ENCODE measurements at places on chromosomes 6 and 20. TPM values are rescaled to one million over a fixed set of nuclear protein-coding genes. Genes with fewer than 3 reads are reported as not detected.

GRCh38 chr6:82204020-82204419 lies 43.5 kb downstream of the IBTK start:
- no peak overlapping the region for H3K27ac ChIP-seq
- H3K4me1 ChIP-seq: no peaks in the 10 kb centered on the region
- H3K27me3 ChIP-seq: no peaks in the 10 kb centered on the region
- no peak overlapping the region for H3K4me3 ChIP-seq

DNA sequence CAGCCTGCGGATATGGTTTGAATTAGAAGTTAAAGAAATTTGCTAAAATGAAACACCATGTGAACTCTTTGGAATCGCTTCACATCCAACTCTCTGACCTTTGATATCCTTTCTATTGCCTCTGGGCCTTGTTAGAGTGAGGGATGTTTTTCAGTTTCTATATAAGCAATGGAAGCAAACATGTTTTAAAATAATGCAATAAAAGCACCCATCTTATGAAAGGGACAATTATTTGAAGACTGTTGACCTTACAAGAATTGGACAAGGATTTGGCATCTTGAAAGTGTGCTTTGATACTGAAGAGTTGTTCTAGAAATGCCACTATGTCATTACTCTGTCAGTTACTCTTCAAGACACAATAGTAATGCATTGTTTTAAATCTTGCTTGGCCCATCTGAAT lies 221.4 kb downstream of the PLCB4 start:
- H3K36me3 ChIP-seq: no peaks in the 10 kb centered on the region
- no peak for DNase-seq
- peaks cover 17% of the 10 kb centered on the region for H3K4me1 ChIP-seq
- H3K4me3 ChIP-seq: no peak overlapping the region

DNA sequence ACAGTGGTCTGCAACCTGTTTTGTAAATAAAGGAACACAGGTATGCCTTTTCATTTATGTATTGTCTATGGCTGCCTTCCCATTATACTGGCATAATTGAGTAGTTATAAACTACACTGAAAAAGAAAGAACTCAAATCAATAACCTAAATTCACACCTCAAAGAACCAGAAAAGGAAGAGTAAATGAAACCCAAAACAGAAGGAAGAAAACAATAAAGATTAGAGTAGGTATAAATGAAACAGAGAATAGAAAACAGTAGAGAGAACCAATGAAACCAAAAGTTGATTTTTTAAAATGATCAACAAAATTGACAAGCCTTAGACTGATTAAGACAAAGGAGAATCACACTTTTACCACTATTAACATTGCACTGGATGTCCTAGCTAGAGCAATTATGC lies 34.7 kb downstream of the FAM184A start:
- H3K27ac ChIP-seq: no peak overlapping the region
- H3K36me3 ChIP-seq: no peaks in the 10 kb centered on the region
- H3K4me3 ChIP-seq: no peak overlapping the region
- no peak for DNase-seq

- no peaks in the 10 kb centered on the region for H3K36me3 ChIP-seq
- peaks cover 7% of the 10 kb centered on the region for H3K27me3 ChIP-seq
- H3K4me3 ChIP-seq: no peak overlapping the region
- H3K27ac ChIP-seq: no peak overlapping the region
Observed at GRCh38 chr20:63795178-63795830, 35.8 kb downstream of the ZBTB46 start.

DNA sequence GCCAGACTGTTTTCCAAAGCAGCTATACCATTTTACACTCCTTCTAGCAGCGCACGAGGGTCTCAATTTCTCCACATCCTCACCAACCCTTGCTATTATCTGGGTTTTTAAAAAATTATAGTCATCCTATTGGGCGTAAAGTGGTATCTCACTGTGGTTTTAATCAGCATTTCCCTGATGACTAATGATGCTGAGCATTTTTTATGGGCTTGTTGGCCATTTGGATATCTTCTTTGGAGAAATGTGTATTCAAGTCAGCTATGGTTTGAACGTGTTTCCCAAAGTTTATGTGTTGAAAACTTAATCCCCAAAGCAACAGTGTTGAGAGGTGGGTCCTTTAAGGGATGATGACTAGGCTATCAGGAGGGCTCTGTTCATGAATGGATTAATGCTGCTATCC lies 6.7 kb downstream of the MCUR1 start:
- no peaks in the 10 kb centered on the region for H3K27me3 ChIP-seq
- no peak overlapping the region for H3K4me3 ChIP-seq
- H3K27ac ChIP-seq: no peak overlapping the region

DNA sequence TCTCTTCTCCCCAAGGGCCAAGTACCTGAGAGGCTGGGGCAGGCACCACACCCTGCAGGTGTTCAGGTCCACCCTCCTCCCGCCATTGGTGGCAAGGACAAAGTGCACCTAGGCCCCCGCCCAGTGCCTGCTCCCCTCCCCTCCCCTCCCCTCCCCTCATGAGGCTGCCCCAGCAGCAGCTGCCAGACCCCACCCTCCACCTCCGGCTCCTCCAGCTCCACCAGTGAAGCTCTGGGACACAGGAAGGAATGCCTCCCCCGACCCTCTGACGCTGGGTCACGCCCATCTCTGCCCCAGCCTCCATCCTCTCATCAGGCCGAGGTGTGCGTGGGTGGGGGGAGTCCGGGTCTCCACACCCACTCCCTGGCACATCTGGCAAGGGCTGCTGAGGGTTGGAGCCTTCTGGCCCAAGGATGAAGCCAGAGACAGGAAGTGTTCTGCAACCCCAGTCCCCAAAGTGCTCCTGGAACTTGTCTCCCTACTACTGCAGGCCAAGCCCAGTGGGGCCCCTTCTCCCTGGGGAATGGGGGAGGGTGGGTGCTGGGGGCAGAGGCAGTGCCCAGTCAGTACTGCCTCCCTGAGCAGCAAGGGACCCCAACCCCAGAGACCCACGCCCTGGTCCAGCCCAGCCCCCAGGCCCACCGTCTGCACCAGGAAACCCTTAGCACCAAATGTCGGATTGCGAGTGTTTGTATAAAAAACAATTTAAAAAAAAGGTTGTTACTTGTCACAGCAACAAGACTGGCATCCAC lies 1.6 kb upstream of the UCKL1 start:
- H3K4me1 ChIP-seq: peaks cover 26% of the 10 kb centered on the region
- H3K27ac ChIP-seq: peak overlapping the region; percentile 65
- H3K36me3 ChIP-seq: no peaks in the 10 kb centered on the region

Gene ZSCAN26
- 12.1 TPM for total RNA-seq

Gene ADAM33
- not detected for total RNA-seq

Gene PPIL6
- total RNA-seq: 13.0 TPM

Gene NKX2-2
- total RNA-seq: not detected

All from PC-9 (cell line).